ENCODE measurements at places on chromosomes 16 and 17. TPM values are rescaled to one million over a fixed set of nuclear protein-coding genes. Genes with fewer than 3 reads are reported as not detected.

Gene PLXDC1
- total RNA-seq = 12.6 TPM

Gene MT1X
- total RNA-seq = 31.3 TPM

GRCh38 chr16:48101069-48101674, 54.6 kb downstream of the ABCC12 start:
- no peak for DNase-seq

- DNase-seq = no peak
These were observed 17.7 kb upstream of the RMI2 start for GRCh38 chr16:11327277-11328171.

Measured in spinal cord (tissue), 10 donors.